Stimulated activated CD4-positive, alpha-beta T cell treated with anti-CD3 and anti-CD28 coated beads, Interleukin-15, amount 100 ng/mL, for 1 hour (primary cell): ENCODE measurements at places on chromosomes 7 and 10.
A peak's percentile ranks its signal among the peaks of the same experiment; 100 is the strongest.

DNA sequence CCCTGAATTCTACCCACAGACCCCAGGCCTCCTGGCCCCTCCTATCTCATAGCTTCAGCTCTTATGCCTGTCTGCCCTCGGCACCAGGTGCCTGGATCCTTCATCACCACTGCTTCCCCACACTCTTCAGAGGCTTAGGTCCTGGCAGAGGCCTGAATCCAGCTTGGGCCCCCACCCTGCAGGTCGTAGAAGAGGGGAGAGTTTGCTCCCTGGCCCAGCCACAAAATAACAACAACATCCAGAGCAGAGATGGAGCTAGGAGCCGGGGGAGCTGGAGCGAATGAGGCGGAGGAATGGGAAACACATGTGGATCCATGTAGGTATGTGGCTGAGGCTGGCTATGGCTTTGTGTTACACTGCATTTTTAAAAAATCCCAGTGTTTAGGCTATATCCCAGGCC, 7.8 kb upstream of the OPN4 start:
- no peak for DNase-seq

DNA sequence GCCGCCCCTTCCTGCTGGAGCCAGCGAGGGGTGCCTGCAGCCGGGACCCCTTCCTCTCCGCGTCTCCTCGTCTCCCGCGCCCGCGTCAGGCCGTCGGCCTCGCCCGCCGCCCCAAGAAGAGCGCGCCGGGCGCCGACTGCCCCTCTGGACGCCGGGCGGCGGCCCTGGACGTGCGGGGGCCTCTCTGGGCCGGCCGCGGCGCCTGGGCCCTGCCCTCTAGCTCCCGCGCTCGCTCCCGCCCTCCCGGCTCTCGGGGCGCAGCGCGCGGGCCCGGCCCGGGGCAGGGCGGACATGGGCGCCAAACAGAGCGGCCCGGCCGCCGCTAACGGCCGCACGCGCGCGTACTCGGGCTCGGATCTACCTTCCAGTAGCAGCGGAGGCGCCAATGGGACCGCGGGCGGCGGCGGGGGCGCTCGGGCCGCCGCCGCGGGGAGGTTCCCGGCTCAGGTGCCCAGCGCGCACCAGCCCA, 704 bp downstream of the ZNRF2 start:
- DNase-seq = peak; percentile 16

GRCh38 chr10:86969421-86970041, 1.2 kb downstream of the ADIRF start:
- no peak for DNase-seq

- DNase-seq = no peak
These were observed 194.9 kb upstream of the MGMT start for GRCh38 chr10:129272176-129272575.

- no peak for DNase-seq
These were observed 705.5 kb downstream of the POM121L12 start for GRCh38 chr7:53740971-53741370.

GRCh38 chr7:139679731-139680594, 97.8 kb downstream of the HIPK2 start:
- DNase-seq = no peak

GRCh38 chr10:63294781-63295180, 161.7 kb downstream of the NRBF2 start:
- no peak for DNase-seq

- no peak for DNase-seq
These were observed 13.2 kb downstream of the MLXIPL start for GRCh38 chr7:73611017-73611555.

GRCh38 chr10:125799451-125800182, 23.4 kb downstream of the UROS start:
- DNase-seq = no peak

GRCh38 chr10:29555746-29556481, 78.9 kb downstream of the SVIL start:
- DNase-seq = no peak

DNA sequence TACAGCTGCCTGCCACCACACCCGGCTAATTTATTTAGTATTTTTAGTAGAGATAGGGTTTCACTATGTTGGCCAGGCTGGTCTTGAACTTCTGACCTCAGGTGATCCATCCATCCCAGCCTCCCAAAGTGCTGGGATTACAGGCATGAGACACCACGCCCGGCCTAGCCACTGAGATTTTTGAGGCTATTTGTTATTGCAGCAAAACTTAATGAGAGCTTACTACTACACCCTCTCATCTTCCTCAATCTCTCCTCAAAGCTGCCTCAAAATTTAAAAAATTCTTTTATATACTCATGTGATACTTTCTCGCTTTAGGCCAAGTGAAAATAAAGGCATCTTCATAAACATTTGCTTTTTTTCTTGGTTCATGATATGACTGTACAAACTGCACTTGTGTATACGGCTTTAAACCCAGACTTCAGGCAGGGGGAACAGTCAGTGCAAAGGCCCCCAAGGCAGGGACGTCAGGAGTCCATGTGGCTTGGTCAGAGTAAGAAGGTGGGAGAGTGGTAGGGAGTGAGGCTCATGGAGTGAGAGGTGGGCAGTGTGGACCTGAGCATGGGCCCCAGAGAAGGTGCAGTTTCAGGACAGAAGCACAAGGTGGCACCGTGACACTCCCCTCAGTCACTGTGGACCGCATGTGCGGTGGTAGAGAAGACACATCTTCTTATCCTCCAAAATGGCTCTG, 55.5 kb downstream of the SYPL1 start:
- DNase-seq = peak; percentile 46

GRCh38 chr7:51123322-51124019, 193.1 kb downstream of the COBL start:
- peak; percentile 41 for DNase-seq

GRCh38 chr7:121500360-121501058, 104.4 kb upstream of the FAM3C start:
- DNase-seq = no peak

DNA sequence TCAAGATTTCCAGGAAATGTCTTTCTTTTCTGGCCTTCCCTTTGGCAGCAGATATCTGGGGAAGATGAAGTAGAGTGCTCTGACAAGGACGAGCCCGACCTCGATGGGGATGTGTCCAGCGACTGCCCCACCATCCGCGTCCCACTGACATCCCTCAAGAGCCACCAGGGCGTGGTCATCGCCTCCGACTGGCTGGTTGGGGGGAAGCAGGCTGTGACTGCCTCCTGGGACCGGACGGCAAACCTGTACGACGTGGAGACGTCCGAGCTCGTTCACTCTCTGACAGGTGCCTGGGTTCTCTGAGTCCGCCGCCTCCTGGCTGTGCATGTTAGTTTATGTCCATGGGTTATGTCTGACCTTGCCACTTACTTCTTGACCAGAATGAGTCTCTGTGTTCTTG, 47.4 kb downstream of the WDR37 start:
- DNase-seq = no peak

- no peak for DNase-seq
These were observed 90.3 kb downstream of the INPP5A start for GRCh38 chr10:132627666-132628531.

DNA sequence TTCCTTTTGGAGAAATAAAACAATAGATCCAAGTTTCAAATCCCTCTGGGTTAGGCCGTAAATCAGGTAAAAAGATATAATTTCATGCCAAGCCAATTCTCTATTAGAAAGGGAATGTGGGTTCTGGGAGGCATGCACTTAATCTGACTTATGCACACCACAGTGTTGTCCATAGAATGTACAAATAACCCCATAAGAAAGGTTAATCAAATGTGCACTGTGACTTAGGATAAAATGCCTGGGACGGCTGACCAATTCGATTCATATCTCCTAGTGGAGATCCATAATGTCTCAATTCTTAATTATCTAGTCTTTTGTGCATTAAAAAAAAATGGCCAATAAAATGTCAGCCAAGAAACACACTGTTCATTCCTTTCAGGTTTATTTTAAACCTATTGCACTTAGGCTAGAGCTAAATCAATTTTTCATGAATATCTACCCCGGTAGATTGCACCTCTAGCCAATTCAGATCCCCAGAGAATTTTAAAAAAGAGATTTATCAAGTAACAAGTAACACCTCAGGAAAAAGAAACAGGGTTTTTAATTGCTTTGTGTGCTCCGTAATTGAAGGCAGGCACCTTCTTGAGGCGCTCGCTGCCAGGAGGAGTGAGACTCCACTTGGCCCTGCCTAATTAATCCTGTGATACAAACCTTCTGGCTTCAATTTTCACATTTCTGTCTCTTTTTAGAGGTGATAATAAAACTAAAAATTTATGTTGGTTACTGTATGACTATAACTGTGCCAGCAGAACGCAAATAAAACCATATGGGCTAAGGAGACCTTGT, 265.1 kb downstream of the ETV1 start:
- no peak for DNase-seq

DNA sequence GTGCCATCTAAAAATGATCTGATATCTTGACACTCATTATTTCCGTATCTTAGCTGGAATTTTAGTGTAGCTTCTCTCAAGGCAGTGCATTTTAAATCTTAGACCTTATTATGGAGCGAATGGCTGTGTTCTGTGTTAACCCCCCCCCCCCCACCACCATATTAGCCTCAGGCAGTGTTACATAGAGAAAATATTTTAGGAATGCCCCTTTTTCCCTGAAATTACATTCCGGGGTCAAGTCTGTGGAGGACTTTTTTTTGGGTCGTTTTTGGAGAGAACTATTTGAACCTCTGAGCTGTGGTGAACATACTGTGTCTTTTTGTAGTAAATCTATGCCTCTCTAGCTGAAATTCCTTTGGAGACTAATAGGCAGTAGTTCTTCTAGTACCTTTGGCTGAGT, 3.1 kb downstream of the CCDC126 start:
- no peak for DNase-seq

GRCh38 chr7:130301501-130302020, 8.6 kb downstream of the CPA4 start:
- DNase-seq = no peak

GRCh38 chr10:68296843-68297663, 34.8 kb upstream of the HNRNPH3 start:
- DNase-seq = no peak

- DNase-seq = no peak
These were observed 3.1 kb downstream of the DYDC2 start for GRCh38 chr10:80359644-80360043.

- no peak for DNase-seq
These were observed 10.9 kb downstream of the SUFU start for GRCh38 chr10:102514487-102515311.

GRCh38 chr10:1625079-1625478, 112.2 kb downstream of the ADARB2 start:
- DNase-seq = no peak

DNA sequence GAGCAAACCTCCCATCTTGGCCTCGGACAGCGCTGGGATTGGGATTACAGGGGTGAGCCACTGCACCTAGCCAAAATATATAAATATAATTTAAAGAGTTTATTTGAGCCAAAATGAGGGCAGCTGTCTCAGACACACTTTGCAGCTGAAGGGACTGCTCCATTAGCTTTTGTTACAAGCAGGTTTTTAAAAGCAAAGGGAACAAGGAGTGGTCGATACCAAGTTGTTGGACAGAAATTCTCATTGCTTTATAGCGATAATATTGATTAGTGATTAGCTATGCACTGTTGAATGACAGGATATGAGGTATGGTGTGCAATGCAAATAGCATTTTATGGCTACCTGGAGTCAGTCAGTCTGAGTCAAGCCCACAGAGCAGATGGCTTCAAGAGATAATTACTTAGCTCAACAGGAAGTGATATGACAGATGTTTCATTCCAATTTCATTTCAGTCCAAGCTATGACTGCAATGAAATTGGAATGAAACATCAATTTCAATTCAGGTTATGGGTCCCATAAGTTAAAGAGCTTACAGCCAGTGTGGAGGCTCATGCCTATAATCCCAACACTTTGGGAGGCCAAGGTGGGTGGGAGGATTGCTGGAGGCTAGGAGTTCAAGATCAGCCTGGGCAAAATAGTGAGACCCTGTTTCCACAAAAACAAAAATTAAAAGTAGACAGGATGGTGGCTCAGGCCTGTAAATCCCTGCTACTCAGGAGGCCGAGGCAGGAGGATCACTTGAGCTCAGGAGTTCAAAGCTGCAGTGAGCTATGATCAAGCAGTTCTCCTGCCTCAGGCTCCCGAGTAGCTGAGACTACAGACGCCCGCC, 23.1 kb downstream of the TYW1 start:
- no peak for DNase-seq

DNA sequence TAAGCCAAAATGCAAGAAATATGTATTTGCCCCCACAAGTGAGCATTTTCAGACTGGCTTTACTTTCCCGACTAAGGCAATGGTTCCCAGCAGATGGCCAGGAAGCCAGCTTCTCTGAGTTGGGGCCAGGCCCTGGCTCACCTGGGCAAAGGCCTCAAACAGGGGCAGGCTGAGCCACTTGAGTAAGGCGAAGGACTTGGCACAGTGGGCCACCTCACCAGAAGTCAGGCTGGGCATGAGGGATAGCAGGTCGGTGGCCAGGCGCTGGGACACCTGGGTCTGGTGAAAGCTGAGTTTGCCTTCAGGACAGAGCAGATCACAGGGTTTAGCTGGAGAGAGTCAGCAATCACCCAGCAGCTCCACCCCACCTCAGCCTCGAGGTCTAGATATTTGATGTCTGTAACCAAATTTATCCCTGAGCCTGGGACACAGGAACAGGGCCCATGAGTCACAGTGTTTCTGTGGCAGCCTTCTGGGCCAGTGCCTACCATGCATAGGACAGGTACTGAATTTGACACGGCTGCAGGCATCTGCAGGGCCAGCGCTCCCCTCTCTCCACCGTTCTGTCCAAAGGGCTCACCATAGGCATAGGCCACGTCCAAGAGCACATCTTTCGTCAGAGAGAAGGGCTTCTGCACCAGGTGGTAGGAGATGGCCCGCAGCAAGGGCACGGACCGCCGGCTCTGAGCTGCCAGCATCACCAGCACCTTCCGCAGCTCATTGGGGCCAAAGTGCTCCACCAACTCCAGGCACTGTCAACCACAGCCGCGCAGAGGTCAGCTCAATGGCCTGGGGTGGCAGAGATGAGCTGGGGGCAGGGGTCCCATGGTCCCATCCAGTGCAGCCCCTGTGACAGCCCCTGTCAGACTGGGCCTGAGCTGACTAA, 7.3 kb downstream of the TBRG4 start:
- no peak for DNase-seq

- DNase-seq = no peak
These were observed 354.6 kb downstream of the PHF14 start for GRCh38 chr7:11328309-11328708.

GRCh38 chr10:71343392-71343773, 24.3 kb downstream of the SLC29A3 start:
- DNase-seq = no peak

DNA sequence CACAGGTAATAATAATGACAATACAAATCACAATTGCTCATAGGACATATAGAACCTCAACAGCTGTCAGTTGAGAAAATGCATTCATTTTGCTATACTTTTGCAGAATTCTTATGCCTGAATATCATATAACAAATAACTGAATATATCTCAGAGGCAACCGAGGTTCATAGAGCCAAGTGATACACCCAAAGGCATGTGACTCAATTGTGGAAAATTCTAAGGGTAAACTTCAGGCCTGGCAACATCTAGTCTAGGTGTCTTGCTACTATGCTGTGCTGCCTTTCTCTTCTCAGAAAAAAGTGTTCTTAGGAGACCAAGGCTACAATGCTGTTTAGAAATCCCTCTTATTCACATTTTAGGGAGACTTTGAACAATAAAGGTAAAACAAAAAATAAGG, 270.7 kb downstream of the BAMBI start:
- no peak for DNase-seq

- DNase-seq = no peak
These were observed 38.9 kb downstream of the POU6F2 start for GRCh38 chr7:39016609-39017008.
